ENCODE measurements at places on chromosomes 5 and 9.

- DNase-seq: no peak
Measured at GRCh38 chr9:123299558-123300126, 31.3 kb upstream of the STRBP start.

GRCh38 chr5:75686480-75686879 lies 30.8 kb downstream of the POC5 start:
- no peak for DNase-seq

DNA sequence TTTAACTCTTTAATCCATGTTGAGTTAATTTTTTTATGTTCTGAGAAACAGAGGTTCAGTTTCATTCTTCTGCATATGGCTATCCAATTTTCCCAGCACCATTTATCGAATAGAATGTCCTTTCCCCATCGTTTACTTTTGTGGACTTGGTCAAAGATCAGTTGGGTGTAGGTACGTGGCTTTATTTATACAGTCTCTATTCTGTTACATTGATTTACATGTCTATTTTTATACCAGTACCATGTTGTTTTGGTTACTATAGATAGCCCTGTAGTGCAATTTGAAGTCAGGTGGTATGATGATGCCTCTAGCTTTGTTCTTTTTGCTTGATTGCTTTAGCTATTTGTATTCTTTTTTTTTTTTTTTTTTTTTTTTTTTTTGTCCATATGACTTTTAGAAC lies 462.0 kb downstream of the HTR1A start:
- no peak for DNase-seq

DNA sequence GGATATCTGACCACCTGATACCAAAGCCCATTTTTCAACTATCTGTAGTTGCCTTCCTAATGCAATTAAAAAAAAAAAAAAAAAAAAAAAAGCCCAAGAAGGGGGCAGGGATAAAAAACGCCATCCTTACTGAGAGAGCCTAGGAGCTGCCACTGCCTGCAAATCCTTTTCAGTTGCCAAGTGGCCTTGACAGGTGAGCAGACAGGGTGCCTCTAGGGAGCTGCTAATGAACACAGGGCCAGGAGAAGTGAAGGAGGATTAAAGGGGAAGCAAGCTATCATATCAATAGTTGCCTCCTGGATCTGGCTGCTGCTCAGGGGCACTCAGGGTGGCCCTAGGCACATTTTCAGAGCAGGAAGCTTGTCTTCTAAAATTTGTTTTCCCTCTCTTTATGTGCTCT lies 547.4 kb downstream of the TLE1 start:
- DNase-seq: no peak

- no peak for DNase-seq
Measured at GRCh38 chr5:159971514-159971913, 37.4 kb upstream of the TTC1 start.

DNA sequence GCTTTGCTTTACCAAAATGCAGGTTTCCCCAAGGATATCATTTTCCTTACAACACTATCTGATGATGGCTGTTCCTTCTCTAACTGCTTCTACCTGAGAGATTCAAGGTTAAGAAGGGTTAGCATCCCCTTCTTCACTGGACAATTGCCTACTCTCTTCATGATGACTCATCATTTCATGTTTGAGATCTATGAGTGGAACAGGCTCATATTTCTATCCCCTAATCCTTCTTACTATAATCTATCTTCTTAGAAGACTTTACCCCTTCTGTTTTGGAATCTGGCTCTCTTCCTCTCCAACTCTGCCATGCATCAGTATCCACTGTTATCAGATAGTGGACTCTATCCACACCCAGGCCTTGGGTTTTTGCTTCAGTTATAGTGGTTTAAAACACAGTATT lies 54.3 kb downstream of the NR3C1 start:
- no peak for DNase-seq

GRCh38 chr9:82923092-82923911 lies 139.6 kb downstream of the RASEF start:
- DNase-seq: no peak

- no peak for DNase-seq
Measured at GRCh38 chr9:122221183-122221811, 7.5 kb downstream of the LHX6 start.

- DNase-seq: no peak
Measured at GRCh38 chr5:10607666-10608073, 43.8 kb downstream of the ANKRD33B start.

DNA sequence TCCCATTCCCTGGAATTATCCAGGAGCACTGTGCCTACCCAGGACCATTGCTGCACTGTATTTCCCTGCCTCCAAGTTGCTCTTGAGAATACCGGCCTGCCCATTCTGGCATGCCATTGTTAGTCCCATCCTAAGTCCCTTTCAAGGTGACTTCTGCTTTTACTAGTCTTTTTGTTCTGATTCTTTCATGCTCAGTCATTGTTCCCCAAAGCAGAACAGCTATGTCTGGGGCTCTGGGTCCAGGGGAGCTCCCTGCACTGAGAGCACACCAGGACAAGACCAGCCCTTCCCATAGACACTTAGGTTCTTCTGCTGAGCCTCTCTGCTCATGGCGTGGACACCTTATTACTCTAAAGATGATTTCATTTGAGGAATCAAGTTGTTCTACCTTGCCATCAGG lies 388.9 kb upstream of the KLF4 start:
- no peak for DNase-seq

GRCh38 chr5:163586531-163586956 lies 81.1 kb downstream of the MAT2B start:
- DNase-seq: no peak

- DNase-seq: no peak
Measured at GRCh38 chr9:127742435-127743088, 7.5 kb upstream of the TOR2A start.

- DNase-seq: no peak
Measured at GRCh38 chr9:94082956-94083355, 1.3 kb upstream of the PTPDC1 start.

- DNase-seq: peak; percentile 20
Measured at GRCh38 chr5:159331093-159331973, 1.0 kb upstream of the IL12B start.

GRCh38 chr9:77237896-77238295 lies 60.6 kb downstream of the VPS13A start:
- DNase-seq: no peak

DNA sequence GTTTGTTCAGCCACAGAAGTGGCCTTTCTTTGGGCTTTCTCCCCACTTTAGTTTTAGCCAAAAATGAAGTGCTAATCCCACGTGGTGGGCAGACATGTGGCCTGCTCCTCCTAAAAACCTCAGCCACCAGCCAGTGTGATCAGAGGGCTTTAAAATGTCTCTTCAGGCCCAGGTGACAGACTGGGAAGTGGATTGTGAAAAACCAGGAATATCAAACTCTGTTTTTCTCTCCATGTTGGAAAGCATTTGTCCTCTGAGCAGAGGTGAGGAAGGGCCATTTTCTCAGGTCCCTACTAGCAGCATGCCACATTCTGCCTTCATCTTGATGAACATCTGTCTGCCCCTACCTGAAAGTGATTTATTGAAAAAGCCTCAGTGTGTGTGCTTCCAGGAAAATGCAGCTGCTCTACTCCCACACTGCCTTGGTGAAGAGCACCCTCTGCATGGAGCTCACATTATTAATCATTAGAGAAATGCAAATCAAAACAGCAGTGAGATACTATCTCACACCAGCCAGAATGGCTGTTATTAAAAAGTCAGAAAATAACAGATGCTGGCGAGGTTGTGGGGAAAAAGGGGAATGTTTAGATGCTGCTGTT lies 181.2 kb upstream of the DMAC1 start:
- no peak for DNase-seq

- no peak for DNase-seq
Measured at GRCh38 chr5:93675460-93676450, 65.6 kb downstream of the POU5F2 start.

DNA sequence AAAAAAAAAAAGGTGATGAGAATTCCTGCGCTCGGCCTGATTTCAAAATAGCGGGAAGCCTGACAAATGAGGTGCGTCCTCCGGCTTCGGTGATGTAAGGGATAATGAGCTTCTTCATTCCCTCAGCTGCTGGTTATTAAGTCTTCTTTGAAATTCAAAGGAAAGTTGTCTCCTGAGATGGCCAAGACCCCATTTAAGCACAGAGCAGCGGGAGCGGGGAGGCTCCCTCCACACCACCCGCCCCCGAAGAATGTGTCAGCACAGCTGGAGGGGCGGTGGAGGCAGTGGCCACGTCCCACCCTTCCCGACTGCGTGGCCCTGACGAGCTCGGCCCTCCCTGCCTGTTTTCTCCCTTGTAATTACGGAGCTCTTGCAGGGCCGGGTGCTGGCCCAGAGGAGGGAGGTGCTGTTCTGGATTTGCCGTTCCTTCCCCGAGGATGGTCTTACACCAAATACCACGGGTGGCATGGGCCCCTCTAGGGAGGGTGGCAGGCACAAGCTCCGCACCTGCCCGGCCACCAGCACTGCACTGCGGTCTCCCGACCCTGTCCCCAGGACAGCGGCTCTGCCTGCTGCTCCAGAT lies 31.0 kb downstream of the SLC9A3 start:
- DNase-seq: no peak

- DNase-seq: no peak
Measured at GRCh38 chr9:105251733-105252404, 7.4 kb downstream of the SLC44A1 start.

DNA sequence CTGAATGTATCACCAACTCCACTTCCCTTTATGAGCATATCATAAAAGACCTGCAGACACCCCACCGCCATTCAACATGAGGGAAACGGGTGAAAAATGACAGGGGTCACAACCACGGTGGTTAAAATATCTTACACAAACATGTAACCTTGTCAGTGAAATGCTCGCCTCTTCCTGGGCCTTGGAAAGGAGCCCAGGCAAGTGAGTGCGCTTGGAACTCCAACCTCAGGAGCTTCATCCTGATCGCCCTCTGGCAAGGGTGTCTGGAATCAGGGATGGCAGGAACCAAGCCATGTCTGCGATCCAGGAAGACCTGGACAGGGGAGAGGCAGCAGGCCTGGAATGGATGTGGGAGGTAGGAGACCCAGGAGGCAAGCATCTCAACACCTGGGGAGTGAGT lies 282.7 kb downstream of the GAS1 start:
- no peak for DNase-seq

DNA sequence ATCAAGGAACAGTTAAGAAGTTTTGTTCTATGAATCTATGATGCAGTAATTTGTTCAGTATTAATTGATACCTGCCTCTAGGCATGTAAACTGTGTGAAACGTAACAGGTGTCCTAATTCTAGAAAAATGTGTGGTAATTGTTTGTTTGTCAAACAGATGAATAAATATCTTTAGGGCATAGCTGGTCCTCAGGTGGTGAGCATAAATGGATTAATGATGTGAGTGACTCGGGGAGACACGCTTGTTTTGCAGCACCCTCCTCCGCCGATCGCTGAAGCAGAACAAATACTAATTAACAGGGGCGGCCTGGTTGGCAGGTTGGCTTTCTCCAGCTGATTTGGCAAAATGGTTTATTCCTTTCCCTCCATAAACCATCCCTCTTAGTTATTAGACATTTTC lies 88.8 kb downstream of the TLE4 start:
- no peak for DNase-seq

GRCh38 chr9:1179366-1179765 lies 129.2 kb downstream of the DMRT2 start:
- no peak for DNase-seq

DNA sequence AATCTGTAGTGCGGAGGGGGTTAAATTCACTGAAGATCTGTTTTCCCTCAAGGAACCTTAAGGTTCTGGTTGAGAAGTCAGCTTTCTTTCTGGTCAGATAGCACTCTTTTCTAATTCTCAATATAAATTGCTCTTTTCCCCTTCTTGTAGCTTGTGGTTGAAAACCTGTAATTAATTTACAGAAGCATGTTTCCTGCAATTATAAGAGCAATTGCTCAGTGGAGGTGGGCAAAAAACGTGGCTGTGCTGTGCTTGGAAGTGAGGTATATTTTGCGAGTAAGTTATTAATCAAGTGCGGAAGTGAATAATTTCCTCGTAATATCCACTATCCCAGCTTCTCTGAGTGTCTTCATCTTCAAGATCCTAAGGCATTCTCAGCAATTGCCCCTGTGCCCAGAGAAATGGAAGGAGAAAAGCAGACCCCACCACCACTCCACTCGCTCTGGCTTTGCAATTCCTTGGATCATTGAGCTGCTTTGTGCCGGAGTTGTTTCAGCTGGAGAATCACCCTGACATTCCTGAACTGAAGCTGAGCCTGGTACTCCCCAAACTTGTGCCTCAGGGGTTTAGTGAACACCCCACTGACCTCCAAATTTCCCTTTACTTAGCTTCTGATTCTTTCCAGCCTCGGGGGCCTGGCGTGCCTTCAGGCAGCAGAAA lies 140.6 kb downstream of the LRRC70 start:
- no peak for DNase-seq
